Common myeloid progenitor, CD34-positive (primary cell): ENCODE measurements at places on chromosomes 5 and 9.

GRCh38 chr5:42621242-42621641 is 135.4 kb upstream of the CCDC152 start:
- H3K4me1 ChIP-seq: peaks cover 13% of the 10 kb centered on the region
- no peak overlapping the region for H3K4me3 ChIP-seq
- no peaks in the 10 kb centered on the region for H3K27me3 ChIP-seq
- peak; percentile 8 for DNase-seq
- no peaks in the 10 kb centered on the region for H3K36me3 ChIP-seq
- H3K27ac ChIP-seq: peak overlapping the region; percentile 16

DNA sequence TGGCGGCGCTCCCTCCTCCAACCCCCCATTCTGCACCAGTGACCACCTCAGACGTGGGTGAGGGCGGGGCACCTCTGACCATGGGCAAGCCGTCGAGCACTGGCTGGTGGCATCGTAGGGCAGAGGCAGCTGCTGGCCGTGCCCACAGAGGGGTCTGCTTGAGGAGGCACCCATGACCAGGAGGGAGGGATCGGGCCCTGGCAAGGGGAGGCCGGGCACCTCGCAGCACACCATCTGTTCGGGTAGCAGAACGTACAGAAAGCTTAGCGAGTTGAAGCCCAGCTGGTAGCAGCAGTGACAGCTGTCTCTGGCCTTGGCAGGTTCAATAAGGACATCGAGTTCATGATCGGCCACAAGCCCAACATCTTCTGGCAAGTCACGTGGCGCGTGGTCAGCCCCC is 4.3 kb upstream of the SLC6A18 start:
- H3K36me3 ChIP-seq: no peaks in the 10 kb centered on the region
- DNase-seq: no peak
- no peak overlapping the region for H3K4me3 ChIP-seq

GRCh38 chr9:85248514-85249312 is 493.0 kb downstream of the AGTPBP1 start:
- no peaks in the 10 kb centered on the region for H3K27me3 ChIP-seq
- no peak overlapping the region for H3K4me3 ChIP-seq
- H3K36me3 ChIP-seq: no peaks in the 10 kb centered on the region

DNA sequence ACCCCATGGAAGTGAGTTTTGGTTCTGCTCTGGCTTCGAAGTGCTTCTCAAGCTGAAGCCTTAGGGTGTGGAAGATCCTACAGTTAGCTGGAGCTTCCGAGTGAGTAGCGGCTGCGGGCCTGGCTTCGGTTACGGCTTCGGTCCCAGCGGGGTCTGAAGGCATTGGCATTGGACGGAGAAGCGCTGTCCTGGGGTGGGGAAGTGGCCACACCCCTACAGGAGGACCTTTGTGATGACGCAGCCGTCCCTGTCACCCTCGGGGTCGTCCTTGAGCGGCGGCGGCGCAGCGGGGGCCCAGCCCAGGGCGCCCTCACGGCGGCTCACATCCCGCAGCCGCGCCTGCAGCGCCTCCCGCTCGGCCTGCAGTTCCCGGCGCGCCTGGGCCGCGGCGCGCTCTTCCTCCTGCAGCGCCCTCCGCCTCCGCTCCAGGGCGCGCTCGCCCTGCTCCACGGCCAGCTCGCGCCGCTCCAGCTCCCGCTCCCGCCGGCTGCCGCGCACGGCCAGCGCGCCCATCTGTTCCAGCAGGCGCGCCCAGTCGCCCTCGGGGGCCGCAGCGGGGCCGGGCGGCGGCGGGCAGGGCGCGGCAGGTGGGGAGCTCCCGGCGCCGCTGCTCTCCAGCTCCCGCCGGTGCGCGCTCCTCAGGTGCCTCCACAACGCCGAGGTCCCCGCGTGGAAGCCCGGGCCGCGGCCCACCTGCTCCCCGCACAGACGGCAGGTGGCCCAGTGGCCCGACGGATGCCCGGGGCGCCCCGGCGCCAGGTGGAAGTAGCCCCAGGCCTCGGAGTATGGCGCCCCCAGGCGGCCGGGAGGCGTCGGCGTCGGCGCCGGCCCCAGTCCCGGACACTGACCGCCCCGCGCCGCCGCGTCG is 9.9 kb downstream of the ZBED3 start:
- H3K27me3 ChIP-seq: no peaks in the 10 kb centered on the region
- no peak overlapping the region for H3K27ac ChIP-seq
- H3K36me3 ChIP-seq: peaks cover 35% of the 10 kb centered on the region
- peak overlapping the region; percentile 51 for H3K4me3 ChIP-seq
- peaks cover 13% of the 10 kb centered on the region for H3K4me1 ChIP-seq
- DNase-seq: peak; percentile 85

GRCh38 chr5:157671592-157672330 is 428 bp downstream of the C5orf52 start:
- H3K4me3 ChIP-seq: no peak overlapping the region
- no peak for DNase-seq
- H3K27ac ChIP-seq: no peak overlapping the region
- H3K4me1 ChIP-seq: peaks cover 13% of the 10 kb centered on the region
- H3K36me3 ChIP-seq: no peaks in the 10 kb centered on the region

- DNase-seq: no peak
- H3K4me1 ChIP-seq: no peaks in the 10 kb centered on the region
- H3K4me3 ChIP-seq: no peak overlapping the region
- no peak overlapping the region for H3K27ac ChIP-seq
These were observed 303.8 kb downstream of the EDIL3 start for GRCh38 chr5:84080908-84081307.

- no peak overlapping the region for H3K4me3 ChIP-seq
- H3K4me1 ChIP-seq: no peaks in the 10 kb centered on the region
- H3K36me3 ChIP-seq: no peaks in the 10 kb centered on the region
- H3K27ac ChIP-seq: no peak overlapping the region
- peak; percentile 48 for DNase-seq
These were observed 21.7 kb upstream of the SPINK7 start for GRCh38 chr5:148290271-148291195.

GRCh38 chr5:66239034-66239433 is 94.9 kb downstream of the SREK1 start:
- no peak for DNase-seq
- H3K4me3 ChIP-seq: no peak overlapping the region
- H3K36me3 ChIP-seq: no peaks in the 10 kb centered on the region
- H3K4me1 ChIP-seq: no peaks in the 10 kb centered on the region
